CD4-positive, alpha-beta T cell treated with Interleukin-21 for 1 hour (primary cell): ENCODE measurements at places on chromosomes 6 and 20.
A peak's percentile ranks its signal among the peaks of the same experiment; 100 is the strongest.

GRCh38 chr6:75460681-75461080 lies 32.9 kb downstream of the FILIP1 start:
- no peak for DNase-seq

GRCh38 chr20:4511776-4512175 lies 209.9 kb upstream of the PRND start:
- no peak for DNase-seq

GRCh38 chr6:13830803-13831202 lies 16.4 kb upstream of the MCUR1 start:
- DNase-seq = no peak

DNA sequence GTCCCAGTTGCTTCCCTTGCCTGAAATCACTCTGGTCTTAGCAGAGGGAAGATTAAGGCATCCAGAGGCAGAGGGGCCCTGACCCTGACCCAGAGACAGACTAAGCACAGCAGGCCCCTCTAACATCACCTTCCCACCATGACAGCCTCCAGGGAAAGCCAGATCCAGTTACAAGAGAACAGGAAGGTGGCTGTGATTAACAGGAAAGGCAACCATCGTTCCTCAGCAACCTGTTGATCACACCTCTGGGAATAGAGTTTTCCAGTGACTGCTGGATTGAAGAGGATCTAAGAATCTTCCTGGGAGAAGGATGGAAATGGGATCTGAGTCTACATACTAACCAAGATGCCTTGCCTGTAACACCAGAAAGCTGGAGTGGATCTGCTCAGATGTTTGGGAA lies 5.2 kb upstream of the TREM1 start:
- no peak for DNase-seq

DNA sequence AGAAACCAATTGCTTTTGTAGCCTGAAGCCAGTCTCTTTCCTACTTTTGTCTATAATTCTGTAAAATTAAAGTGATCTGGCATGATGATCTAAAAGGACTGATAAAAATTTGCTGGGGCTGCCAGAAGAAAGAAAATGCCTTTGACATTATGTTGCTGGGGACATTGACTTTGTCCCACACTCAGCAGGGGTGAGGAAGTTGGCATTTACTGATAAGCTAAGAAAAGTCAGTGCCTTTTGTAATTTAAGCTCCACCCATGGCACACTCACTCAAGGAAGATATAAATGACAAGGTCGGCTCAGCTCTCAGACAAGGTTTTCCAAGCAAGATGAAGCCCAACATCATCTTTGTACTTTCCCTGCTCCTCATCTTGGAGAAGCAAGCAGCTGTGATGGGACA lies at the start of gene SEMG1:
TSS of gene SEMG1 (plus strand) at position 309 of the 400 bp plus-strand sequence. CDS start at position 330, 21 bp downstream.
- no peak for DNase-seq

- peak; percentile 54 for DNase-seq
These were observed 2.6 kb downstream of the ASF1A start for GRCh38 chr6:118896339-118897136.

- no peak for DNase-seq
These were observed 13.3 kb upstream of the MAS1L start for GRCh38 chr6:29501106-29501505.

GRCh38 chr6:30914854-30915590 lies 984 bp downstream of the VARS2 start:
- no peak for DNase-seq

GRCh38 chr6:84775751-84776150 lies 11.4 kb upstream of the TBX18 start:
- no peak for DNase-seq
